Tracheal epithelial cell (primary cell): ENCODE measurements at places on chromosomes 7 and 10. TPM values are rescaled to one million over a fixed set of nuclear protein-coding genes. Genes with fewer than 3 reads are reported as not detected.

TCF7L2 gene
- 1.5 and 1.7 TPM in 2 replicates for total RNA-seq

SKAP2 gene
- 7.2 TPM in 2 replicates for total RNA-seq

PRKCQ gene
- 2.3 and 3.1 TPM in 2 replicates for total RNA-seq

OTUD1 gene
- 9.9 and 15.3 TPM in 2 replicates for total RNA-seq
